Naive thymus-derived CD8-positive, alpha-beta T cell (primary cell): ENCODE measurements at places on chromosomes 16 and 17.

DNA sequence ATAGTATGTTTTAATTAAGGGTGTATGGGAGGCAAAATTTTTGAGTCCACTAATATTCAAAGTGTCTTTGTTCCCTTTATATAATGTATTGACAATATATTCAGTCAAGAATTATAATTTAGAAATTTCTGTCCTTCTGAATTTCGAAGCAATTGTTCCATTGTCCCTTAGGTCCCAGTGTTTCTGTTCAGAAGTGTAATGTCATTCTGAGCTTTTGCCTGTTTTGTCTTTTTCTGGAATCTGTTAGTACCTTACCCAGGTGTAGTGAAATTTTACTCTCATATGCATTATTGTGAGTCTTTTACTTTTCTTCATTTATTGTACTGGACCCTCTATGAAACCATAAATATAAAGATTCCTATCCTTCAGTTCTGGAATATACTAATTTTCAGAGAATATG, 505.7 kb upstream of the KIF2B start:
- DNase-seq = no peak

- no peak for DNase-seq
These were observed 22.1 kb downstream of the HS3ST6 start for GRCh38 chr16:1895949-1896675.

- DNase-seq = no peak
These were observed 16.8 kb downstream of the PIEZO1 start for GRCh38 chr16:88768071-88768783.

GRCh38 chr17:42522263-42522790, 13.7 kb upstream of the NAGLU start:
- DNase-seq = no peak

DNA sequence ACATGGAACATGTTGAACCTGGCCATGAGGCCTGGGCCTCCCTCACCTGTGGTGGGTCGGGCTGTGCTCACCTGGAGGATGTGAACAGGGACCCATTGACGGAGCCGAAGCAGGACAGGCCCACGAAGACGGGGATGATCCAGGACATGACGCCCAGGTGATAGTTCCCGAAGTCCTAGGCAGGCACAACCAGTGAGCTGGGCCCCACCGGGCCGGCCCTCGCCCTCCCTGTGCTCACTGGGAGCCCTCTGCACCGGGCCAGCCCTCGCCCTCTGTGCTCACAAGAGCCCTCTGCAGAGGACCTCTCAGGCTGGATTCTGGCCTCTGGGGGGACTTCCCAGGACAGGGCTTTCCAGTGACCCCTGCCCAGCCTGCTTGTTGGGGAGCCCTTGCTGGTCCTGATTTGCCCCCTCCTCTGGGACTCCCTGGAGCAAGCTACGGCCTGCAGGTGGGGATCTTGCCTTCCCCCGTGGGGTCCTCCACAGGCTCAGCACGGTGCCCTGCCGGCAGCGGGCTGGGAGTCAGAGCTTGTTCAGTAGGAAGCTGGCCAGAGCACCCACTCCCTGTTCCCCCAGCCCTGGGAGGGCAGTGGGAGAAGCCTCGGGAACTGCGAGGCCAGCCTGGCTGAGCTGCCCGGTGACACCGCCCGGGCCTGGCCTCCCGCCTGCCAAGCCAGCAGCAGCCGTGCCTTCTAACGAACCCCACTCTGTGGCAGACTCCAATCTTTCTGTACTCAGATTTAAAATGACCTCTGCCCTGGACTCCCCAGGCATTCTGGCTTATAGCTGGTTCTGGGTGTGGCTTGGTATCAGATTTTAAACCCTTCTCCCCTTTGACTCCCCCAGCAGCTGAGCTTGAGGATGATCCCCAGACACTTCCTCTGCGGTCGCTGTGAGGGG, 30.4 kb downstream of the SLC7A5 start:
- no peak for DNase-seq

GRCh38 chr17:77327566-77328464, 187.0 kb downstream of the SEC14L1 start:
- no peak for DNase-seq

DNA sequence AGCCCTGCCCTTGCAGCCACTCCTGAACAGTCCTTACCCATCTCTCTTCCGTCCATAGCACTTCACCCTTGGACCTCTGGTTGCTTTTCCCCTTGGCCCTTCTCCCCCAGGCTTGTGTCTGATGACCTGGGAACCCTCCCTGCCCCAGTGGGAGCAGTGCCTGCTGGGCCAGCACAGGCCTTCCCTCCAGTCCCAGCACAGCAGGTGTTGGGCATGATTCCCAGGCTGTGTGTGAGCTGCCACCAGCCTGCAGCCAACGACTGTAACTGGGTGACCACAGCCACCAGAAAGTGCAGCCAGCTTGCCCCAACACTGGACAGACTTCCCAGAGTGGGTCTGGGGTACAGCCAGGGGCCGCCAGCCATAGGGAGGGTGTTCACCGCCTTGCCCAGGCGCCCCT, 30.0 kb downstream of the CRAMP1 start:
- DNase-seq = no peak

DNA sequence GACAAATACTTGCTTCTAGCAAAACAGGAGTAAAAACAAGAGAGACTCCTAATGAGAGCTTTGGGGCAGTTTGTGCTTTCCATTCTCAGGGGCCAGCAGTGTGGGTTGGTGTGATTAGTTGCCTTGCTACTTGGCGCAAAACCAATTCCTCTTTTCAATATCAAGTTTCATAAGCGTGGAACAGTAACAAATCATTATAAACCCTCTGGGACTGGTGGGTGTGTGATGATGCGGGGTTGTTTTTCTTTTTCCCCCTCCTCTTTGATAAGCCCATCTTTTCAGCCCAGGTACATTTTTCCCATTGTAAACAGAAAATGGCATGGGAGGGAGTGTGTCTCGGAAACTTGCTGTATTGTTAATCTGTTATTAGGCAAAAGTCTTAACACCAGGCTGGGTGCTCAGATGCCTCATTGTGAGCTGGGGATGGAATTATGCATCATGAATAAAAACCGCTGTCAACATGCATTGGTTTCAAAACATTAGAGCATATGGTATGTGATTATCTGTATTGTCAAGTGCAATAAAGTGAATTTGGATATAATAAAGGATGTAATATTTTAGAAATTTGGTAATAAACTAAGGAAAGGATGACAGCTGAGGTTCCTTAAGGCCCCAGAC, 166.4 kb downstream of the CCDC182 start:
- no peak for DNase-seq

GRCh38 chr17:30956764-30957374, 14.0 kb upstream of the RNF135 start:
- DNase-seq = no peak

DNA sequence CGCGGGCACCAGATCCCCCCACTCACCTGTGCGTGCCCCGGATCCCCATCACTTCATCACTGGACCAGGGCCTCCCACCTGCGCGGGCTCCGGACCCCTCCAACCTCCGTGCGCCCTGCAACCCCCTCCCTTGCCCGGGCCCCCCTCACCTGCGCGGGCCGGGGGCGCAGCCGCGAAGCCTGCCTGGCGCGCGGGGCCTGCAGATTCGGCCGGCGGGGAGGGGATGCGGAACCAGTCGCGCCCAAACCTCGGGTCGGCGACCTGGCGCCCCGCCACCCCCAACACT, 202 bp downstream of the CEP131 start:
- DNase-seq = no peak

DNA sequence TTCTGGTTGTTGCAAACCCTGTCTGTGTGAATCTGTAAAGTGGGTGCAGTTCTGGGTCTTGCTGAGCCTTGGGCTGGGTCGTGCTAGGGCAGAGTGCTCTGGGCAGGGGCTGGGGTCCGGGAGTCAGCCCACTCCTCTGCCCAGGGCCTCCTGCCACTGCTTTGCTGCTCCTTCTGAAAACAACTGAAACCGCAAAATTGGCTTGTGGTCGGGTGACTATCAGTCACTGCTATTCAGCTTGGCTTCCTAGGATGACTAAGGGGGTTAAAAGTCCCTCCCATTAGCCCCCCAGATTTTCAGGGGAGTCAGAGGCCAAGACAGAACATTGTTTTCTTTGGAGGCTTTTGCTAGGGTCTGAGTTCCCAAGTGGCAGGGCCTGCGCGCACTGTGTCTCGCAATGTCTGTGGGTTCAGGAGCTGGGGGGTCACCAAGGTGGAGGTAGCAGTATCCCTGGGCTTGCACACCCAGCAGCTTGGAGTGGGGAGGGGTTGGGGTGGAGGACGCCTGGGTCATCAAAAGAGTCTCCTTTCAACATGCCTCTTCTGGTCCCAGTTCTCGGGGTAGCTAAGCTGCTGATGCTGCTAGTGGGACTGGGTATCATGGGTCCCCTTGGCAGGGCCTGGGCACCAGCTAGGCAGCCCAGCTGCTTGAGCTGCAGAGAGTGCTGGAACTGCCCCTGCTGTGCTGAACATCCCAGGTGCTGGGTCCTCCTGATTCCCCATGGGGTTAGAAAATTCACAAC, 13.5 kb upstream of the TBX21 start:
- no peak for DNase-seq
